ENCODE measurements at places on chromosomes 6 and 20.

GRCh38 chr6:6131492-6132109 is 124.9 kb upstream of the NRN1 start:
- peak; percentile 4 for DNase-seq

DNA sequence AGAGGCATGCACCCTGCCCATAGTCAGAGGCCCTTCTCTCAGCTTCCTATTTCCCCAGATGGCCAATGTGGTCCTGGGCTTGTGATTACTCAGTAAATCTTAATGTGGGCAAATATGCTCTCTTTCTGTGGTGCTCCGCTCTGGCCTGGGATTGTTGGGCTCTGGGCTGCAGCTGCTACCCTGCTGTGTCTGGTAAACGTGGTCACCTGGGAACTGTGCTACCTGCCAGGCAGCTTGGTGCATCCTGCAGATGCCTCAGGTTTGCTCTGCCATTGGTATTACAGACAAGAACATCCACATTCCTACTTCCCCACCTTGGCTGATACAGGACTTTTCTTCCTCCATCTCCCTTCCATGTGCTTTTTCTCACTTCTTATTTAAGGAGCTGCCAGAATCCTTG is 611.5 kb upstream of the IMPG1 start:
- DNase-seq = no peak

GRCh38 chr6:125554456-125554855 is 195.0 kb upstream of the HEY2 start:
- DNase-seq = no peak

GRCh38 chr6:65199683-65200082 is 507.3 kb downstream of the EYS start:
- DNase-seq = no peak

- no peak for DNase-seq
These were observed 194.1 kb upstream of the ARID1B start for GRCh38 chr6:156583083-156583482.
